Activated CD4-positive, alpha-beta T cell treated with anti-CD3 and anti-CD28 coated beads for 48 hours (primary cell): ENCODE measurements at places on chromosomes 4 and X.

DNA sequence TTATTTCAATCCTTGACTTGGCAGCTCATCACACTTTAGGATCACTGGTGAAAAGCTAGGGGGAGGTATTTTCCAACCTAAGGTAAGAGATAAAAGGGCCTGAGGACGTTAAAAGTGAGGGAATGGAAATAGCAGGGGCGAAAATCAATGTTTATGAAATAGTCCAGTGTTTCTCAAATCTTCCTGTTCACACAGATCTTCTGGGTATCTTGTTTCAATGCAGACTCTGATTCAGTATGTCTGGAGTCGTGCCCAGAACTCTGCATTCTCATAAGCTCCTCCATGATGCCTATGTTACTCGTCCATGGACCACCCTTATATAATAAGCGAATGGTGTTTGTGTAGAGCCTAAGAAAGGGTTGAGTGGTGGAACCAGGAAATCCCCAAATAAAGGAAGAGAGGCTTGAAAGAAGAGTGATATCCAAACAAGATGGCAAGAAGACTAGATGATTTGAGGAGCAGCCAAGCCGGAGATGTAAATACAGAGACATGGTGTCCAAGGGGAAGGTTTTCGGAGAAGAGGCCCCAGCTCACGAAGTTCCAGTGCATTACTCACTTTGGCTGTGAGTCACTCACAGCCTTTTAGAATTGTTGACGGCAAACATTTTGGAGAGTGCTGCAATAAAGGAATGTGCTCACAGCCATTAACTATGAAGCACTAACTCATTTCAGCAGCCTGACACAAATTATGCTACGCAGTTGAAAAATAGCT lies 215.6 kb upstream of the PPARGC1A start:
- no peak for DNase-seq

- no peak for DNase-seq
Measured at GRCh38 chr4:95061220-95061619, 303.5 kb downstream of the BMPR1B start.

GRCh38 chr4:7034262-7035081 lies 8.7 kb upstream of the TADA2B start:
- DNase-seq, result no peak

DNA sequence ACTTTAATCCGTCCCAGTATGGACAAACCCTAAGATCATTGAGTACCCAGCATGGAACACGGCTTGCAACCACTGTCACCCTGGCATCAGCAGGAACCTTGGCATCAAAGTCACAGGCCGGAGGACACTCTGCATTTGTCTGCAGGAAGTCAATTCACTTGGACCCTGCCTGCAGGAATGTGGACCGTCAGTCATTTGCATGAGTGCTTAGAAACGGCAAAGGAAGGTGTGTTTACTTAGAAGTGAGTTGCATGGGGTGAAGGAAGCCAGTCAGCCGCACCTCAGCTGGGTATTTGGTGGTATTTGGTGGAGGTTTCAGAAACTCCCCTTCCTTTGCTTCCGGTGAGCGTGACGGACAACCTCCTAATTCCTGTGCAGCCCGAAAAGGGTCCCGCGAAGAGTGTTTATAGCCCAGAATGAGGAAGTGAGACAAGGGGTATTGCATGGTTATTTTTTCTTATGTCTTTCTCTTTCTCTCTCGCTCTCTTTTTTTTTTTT lies 15.5 kb downstream of the P2RY8 start:
- peak; percentile 69 for DNase-seq

DNA sequence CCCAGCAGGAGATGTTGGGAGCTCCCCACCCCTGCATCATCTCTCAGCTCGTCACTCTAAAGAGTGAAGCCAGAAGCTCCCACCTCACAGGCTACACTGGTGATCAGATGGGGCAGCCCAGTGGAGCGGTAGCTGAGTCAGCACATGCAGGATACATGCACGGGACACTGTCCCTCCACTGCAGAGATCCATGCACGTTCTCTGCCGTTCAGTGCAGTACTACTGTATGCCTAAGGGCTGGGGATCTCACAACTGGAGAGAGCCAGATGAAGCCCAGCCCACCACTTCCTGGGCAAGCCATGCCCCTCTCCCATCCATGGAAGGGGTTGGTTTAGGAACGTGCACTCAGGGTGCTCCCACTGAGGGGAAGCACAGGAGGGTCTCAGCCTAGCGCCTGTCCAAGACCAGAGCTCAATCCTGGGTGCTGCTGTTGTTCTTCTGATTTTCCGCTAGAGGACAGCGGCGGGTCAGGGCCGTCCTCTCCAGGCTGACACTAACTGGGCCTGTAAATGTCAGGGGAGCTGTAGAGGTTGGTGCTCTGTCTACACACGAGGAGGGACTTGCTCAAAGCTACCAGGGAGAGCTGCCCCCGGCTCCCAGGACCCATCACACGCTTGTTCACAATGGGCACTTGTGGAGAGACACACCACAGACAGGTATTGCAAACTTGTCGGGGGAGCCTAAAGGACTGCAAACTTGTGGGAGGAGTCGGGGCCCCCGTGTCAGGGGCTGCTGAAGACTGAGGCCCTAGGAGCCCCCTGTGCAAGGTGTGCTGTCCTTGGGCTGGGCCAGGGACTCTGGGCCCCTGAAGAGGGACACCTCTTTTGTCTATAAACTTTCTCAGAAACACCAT lies 18.2 kb upstream of the ABLIM2 start:
- DNase-seq, result peak; percentile 54

- no peak for DNase-seq
Measured at GRCh38 chrX:18490806-18491555, 65.6 kb downstream of the CDKL5 start.

- DNase-seq, result no peak
Measured at GRCh38 chr4:128107766-128108165, 46.7 kb downstream of the LARP1B start.
